ENCODE measurements at places on chromosomes 4 and X.

DNA sequence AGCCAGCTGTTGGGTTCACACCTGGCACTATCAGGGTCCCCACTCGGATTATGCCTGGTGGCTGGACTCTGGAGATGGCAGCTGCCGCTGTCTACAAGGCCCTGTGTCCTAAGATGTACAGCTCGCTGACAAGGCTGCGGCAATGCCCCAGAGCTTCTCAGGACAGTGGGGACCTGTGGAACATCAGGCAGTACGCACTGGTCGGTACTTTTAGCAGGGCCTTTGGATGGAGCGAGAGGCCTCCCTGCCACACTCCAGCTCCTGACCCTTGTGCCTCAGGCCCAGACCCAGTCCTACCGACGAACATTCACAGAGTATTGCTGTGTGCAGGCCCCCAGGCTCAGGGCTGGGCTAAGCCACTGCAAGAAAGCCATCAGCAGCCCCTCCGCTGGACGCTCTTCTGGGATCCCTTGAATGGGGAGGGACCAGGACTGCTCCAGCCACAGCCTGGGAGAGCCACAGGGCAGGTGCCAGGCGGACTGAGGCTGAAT is 45.7 kb upstream of the HMX1 start:
- DNase-seq, result no peak

GRCh38 chr4:52051615-52052474 is 741 bp downstream of the SPATA18 start:
- DNase-seq, result no peak

GRCh38 chr4:7766661-7767345 is 172.9 kb downstream of the AFAP1 start:
- no peak for DNase-seq

DNA sequence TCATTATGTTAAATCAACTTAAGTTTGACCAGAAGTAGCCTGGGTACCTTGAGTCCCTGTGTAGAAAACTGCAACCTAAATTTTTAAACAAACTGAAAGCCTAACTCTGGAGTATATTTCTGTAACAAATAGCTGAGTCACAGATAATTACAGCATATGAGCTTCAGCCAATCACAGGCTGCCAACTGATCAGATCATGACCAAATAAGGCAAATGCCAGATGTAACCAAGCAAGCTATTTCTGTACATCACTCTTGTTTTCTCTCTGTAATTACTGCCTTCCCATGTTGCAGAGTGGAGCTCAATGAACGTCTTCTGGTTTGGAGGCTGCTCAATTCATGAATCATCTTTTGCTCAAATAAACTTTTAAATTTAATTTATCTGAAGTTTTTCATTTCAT is 980.9 kb upstream of the DIAPH2 start:
- no peak for DNase-seq

DNA sequence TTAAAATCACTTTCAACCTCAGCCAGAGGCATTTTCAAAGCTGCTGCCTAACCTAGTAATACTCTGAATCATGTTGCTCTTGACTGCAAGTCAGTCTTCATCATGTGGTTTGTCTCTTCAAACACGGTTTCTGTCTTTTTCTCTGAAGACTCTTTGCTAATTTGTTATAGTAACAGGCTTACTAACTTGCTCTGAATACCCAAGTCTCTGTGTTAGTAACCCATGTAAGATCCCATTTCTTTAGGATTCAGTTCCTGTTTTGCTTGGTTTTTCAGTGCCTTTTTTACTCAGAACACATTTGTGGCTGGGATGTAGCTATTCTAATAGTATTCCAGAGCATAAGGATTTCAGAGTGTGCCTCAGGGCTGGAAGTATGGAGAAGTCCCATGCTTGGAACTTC is 1450.6 kb upstream of the IGFBP7 start:
- DNase-seq, result no peak

DNA sequence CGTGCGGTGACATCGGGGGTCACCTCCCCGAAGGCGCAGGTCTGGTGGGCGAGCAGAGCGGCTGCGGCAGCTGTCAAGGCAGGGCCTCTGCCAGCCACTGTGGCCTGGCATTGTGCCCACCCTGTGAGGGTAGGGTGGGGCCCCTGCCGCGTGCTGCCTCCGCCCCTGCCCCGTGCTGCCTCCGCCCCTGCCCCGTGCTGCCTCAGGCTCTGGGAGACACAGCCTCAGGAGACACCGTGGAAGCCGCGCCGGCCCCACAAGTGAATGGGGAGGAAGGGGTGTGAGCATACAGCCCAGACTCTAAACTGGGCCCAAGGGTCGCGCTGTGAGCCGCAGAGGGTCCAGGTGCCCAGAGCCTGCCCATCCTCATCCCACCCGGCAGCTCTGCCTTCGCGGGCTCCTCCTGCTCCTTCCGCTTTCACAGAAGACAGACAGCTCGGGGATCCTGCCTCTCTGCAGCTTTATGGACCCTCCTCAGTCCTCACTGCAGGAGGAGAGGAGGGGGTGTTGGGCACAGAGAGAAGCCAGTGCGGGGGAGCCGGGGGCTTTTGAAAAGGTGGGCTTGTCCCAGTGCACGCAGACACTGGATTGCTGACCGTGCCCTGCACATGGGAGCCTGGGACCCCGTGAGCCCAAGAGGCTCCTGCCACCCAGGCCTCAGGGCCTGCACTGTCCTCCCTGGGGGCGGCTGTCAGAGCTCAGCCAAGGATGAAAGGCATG is 27.4 kb downstream of the PCGF3 start:
- DNase-seq, result no peak

- no peak for DNase-seq
Observed at GRCh38 chr4:8051644-8052043, 107.0 kb downstream of the ABLIM2 start.

GRCh38 chr4:90189178-90189577 is 62.0 kb downstream of the CCSER1 start:
- no peak for DNase-seq

- no peak for DNase-seq
Observed at GRCh38 chr4:4861390-4862018, 2.0 kb downstream of the MSX1 start.

DNA sequence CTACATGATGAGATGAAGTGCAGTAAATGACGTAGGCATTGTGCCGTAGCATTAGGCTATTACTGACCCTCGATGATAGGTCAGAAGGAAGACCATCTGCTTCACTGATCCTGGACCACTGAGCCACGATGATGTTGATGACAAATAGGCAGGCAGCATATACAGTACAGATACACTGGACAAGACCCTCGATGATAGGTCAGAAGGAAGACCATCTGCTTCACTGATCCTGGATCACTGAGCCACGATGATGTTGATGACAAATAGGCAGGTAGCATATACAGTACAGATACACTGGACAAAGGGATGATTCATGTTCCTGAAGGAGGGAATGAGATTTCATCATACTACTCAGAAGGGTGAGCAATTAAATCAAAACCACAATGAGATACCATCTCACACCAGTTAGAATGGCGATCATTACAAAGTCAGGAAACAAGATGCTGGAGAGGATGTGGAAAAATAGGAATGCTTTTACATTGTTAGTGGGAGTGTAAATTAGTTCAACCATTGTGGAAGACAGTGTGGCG is 50.9 kb downstream of the BEND4 start:
- DNase-seq, result no peak

DNA sequence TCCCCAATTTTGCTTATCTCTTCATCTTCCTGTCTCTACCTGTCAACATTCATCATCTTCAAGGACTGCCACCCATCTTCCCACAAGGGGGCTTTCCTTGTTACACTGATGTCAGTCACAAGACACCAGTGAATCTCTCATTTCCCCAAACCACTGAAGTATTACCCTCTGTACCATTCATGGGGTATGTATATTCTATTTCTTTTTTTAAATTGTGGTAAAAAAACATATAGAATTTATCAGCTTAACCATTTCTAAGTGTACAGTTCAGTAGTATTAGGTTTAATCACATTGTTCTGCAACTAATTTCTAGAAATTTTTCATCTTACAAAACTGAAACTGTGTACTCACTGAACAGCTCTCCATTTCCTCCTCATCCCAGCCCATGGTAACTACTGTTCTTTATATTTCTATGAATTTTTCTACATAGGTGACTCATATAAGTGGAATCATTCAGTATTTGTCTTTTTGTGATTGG is 98.6 kb downstream of the LARP7 start:
- no peak for DNase-seq

DNA sequence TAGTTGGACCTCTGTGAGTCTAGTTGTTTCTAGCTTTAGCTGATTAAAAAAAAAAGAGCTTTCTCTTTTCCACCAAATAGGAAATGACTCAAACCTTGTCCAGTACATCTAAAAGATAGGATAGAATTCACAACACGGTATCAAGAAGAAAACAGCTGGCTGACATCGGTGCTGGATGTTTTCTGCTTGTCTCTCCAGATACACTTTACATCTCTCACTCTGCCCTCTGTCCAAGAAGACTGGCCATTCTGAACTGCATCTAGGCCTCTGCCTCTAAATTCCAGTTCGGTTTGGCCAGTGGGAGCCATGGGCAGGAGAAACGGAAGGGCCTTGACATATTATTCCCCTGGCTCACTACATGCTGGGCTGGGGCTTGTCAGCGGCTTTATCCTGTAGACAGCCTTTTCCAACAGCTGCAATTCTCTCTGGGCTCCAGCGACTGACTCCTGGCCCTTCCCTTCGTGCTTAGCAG is 57.3 kb upstream of the SHISA3 start:
- DNase-seq, result no peak

- DNase-seq, result peak; percentile 25
Observed at GRCh38 chr4:123415977-123416376, 19.4 kb downstream of the SPRY1 start.

GRCh38 chrX:150984169-150984824 is 1.2 kb downstream of the HMGB3 start:
- DNase-seq, result no peak

DNA sequence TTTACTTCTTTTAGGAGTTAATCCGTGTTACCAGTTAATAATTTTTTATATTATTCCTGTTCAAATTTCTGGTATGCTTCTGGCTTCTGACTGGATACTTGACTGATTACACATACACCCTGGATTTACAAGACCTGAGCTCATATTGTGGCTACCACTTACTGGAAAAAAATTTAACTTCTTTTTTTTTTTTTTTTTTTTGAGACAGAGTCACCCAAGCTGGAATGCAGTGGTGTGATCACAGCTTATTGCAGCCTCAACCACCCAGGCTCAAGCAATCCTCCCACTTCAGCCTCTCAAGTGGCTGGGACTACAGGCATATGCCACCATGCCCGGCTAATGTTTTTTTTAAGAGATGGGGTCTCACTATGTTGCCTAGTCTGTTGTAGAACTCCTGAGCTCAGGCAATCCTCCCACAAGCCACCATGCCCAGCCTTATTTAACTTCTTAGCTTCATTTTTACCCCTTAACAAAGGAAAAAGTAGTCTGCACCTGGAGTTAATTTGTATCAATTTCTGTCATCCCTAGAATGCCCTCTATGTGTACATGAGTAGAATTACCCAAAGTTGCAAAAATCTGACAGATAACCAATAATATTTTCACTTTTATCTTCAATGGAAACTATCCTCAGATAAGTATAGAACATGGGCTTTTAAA is 50.3 kb downstream of the TMEM165 start:
- DNase-seq, result no peak

- no peak for DNase-seq
Observed at GRCh38 chrX:102995316-102995715, 58.2 kb downstream of the RAB40AL start.

- no peak for DNase-seq
Observed at GRCh38 chr4:166518315-166518714, 645.3 kb downstream of the TLL1 start.

Data from CD4-positive, alpha-beta T cell treated with Interleukin-17A for 1 hour (primary cell).